ENCODE measurements at places on chromosomes 5 and 9.

- DNase-seq = no peak
These were observed 209.1 kb downstream of the NR2F1-AS1 start for GRCh38 chr5:93371893-93372292.

GRCh38 chr5:90134892-90135291 is 274.7 kb downstream of the CETN3 start:
- DNase-seq = no peak

DNA sequence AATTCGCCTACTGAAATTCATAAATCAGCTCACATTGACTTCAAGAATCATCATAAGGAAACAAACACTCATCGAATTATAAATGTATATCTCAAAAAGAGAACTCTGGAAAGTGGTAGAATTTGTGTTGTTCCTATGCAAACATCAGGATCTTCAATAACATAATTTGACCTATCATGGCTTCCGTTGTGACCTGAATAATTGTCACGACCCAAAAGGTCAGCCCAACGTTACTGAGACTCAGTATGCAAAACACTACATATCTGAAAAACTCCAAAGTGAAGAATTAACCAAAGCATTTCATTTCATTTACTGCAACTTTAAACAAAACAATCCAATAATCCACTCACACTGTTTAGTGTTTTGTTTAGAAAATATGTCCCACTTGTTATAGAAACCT is 1.2 kb downstream of the RAPGEF6 start:
- no peak for DNase-seq

DNA sequence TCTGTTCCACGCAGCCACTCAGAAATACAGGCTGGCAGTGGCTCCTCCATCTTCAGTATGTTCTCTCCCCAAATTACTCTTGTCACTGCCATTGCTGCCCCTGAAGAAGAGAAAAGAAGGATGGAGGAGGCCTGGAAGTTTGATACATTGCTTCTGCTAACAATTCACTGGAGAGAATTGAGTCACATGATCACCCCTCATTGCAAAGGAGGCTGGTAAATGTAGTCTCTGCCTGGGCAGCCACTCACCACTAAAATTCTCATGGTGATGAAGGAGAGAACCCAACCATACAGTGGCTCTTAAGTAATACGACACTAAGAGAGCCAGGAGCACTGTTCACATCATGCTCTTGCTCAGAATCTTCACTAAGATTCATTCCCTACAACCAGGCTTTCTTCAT is 112.0 kb downstream of the DOCK8 start:
- no peak for DNase-seq

DNA sequence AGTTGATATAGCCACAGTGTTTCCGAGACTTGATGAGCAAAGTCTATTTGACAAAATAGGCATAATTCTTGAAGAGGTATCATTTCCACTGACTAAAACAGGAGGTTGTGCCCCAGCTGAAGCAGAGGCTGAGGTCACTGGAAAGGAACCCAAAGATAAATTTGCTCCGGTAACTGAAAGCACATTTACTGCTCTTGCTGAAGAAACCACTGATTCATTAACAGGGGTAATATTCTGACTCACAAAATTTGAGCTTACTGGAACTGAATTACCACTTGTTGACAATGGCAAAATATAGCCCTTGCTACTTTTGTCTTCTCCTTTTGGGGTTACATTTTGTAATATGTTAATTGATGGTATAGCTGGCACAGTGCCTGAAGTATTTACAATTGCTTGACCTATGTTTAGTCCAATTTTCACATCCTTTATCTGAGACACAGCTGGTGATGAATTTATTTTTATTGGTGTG is 30.2 kb downstream of the MLANA start:
- no peak for DNase-seq

DNA sequence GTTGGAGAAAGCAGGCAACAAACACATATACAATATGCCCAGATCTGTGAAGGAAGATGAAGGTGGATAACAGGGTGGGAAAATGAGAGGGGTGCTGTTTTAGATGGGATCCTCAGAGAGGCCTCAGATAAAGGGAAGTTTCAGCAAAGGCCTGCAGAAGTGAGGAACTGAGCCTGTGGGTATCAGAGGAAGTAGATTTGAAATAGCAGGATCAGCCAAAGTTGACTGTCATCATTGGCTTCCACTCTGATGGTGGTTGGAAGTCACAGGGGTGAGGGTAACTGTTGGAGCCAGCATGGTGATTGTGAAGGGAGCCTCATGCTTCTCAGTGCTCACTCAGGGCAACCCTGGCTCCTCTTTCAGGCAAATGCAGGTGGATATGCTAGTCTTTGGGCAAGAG is 607.2 kb upstream of the CLINT1 start:
- no peak for DNase-seq

DNA sequence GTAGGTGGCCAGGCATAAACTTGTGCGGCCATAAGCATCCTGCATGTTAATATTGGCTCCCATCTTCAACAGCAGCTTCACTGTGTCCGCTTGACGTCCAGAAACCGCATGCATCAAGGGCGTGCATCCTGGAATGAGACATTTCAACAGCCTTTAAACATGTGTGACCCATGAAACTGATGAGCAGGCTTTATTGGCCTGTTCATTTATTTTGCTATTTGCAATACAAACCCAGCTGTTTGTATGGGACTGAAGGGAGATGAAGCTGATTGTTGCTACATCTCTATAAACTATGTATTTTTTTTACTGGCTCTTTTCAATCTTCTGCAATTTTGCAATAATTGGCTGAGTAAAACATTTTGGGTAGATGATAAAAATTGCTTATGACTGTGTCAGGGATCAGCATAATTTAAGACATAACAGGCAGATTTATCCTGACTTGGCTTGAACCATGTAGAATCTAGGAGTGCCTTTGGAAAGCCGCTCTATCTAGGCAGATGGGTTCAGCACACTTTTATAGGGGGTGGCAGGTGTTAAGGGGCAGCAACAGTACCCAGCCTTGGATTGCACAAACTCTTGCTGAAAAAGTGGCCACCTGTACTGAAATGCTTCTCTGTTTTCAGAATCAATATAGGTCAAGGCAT is 56.9 kb downstream of the ANKRD55 start:
- no peak for DNase-seq

DNA sequence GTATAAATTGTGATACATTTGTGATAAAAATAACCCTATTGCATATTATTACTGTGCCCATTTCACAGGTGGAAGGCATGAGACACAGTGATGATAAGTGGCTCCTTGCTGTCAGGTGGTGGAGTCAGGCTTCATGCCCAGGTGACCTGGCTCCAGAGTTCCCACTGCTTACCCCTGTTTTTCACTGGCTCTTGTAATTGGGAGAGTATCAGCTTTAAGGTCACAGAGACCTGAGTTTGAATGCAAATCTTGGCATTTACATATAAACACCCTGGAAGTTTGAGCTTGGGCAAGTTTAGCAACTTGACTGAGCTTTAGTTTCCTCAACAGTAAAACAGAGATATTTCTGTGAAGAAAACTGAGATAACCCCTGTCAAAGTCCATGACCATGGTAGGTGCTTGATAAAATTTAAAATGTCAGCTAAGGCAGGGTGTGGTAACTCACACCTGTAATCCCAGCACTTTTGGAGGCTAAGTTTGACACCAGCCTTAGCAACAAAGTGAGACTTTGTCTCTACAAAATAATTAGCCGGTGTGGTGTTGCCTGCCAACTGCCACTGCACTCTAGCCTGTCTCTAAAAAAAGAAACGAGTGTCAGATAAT is 29.2 kb downstream of the MAT2B start:
- no peak for DNase-seq

- DNase-seq = no peak
These were observed 233.5 kb downstream of the MAN2A1 start for GRCh38 chr5:109923205-109923604.

DNA sequence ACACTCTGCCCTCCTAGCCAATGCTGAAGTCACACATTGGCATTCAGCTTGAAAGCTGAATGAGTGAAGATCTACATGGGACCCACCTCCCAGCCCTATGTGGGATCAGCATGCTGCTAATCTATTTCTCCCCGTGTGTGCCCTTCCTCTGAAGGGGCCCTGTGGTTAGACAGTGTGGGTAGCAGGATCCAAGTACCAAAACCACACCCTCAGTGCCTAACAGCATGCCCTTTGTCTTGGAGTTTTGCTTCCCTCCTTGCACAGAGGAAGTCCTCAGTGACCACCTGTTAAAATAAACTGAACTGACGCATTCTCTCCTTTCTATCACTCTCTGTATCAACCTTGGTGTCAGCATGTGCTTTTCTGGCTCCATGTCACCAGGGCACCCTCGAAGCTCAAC is 25.0 kb downstream of the SH3TC2 start:
- DNase-seq = no peak

GRCh38 chr9:127316586-127317323 is 52.2 kb downstream of the GARNL3 start:
- DNase-seq = no peak

- DNase-seq = no peak
These were observed 35.6 kb upstream of the NSMF start for GRCh38 chr9:137494550-137495351.

GRCh38 chr9:2354216-2354615 is 267.4 kb upstream of the VLDLR start:
- no peak for DNase-seq

- DNase-seq = no peak
These were observed 990.5 kb downstream of the TLE1 start for GRCh38 chr9:80698725-80699410.

DNA sequence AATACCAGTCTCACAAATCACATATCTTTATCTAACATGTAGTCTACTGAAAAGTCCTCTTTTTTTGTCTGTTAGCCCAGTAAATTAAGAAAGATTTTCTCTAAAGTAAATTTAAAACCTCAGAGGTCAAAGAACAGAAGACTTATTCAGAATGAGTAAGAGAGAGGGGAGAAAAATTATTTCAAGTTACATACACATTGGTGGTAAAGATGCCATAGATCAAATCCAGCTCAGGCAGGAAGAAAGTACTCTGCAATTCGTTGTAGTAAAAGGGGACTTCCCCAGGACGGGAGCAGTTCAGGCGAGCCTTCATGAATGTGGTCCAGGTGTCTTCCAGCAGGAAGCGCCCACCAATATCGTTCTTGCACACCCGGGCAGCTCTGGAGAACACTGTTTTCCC is 344.1 kb downstream of the SEMA5A start:
- no peak for DNase-seq

DNA sequence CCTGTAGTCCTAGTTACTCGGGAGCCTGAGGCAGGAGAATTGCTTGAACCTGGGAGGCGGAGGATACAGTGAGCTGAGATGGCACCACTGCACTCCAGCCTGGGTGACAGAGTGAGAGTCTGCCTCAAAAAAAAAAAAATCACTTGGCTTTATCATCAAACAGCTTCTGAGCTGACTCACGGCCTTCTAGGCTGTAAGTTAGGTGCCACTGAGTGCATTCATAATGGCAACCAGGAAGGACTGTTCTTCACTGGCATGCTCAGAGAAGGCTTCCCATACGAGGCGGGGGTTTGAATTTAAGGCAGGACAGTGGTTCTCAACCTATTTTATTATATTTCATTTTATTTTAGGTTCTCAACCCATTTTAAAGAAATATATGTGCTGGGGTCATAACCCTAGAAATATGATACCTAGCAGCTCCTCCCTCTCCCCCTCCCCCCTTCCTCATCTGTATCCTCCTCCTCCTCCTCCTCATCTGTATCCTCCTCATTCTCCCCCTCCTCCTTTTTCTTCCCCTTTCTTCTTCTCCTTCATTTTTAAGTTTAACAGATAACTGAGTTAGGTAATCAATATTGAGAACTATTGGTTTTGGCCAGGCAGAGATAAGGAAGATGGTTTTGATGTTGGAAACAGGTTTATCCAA is 19.0 kb upstream of the LHFPL2 start:
- no peak for DNase-seq

GRCh38 chr9:134052491-134052890 is 15.3 kb downstream of the BRD3 start:
- DNase-seq = no peak

DNA sequence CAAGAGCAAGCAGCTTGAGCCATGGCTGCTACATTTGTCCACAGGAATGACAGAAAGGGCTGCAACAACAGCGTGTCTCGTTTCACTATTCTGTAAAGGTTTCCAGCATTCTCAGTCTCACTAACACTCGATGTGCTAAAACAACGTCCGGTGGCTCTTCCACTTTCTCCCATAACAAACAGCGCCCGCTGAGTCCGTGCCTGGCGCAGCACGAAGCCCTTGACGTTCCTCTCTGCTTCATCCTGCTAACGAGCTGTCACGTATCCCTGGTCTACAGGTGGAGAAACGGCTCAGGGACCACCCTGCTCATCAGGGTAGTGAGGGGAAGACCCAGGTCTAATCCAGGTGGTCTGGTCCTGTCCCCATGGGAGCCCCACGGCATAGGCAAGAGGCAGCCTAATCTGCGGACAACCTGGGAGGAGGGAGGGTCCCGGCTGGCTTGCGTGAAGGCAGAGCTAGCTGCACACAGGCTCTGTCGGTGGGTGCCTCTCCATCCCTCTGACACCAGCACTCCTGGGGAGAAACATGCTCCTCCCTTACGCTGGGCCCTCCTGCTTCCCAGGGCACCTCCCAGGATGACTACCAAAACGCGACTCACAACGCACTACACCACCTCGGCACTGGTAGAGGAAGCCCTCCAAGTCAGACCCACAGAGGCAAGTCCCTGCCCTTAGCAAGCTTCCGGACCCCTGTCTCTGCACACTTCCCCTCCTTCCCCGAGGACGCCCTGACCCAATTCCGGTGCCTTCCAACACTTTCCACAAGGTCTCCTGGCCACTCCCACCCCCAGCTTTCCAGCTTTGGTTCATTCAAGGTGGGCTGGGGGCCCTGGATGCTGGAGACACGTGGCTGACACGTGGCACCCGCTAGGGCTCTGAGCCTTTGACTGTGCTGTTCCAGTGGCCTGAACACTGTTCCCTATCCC is 43.3 kb downstream of the VAV2 start:
- DNase-seq = no peak

DNA sequence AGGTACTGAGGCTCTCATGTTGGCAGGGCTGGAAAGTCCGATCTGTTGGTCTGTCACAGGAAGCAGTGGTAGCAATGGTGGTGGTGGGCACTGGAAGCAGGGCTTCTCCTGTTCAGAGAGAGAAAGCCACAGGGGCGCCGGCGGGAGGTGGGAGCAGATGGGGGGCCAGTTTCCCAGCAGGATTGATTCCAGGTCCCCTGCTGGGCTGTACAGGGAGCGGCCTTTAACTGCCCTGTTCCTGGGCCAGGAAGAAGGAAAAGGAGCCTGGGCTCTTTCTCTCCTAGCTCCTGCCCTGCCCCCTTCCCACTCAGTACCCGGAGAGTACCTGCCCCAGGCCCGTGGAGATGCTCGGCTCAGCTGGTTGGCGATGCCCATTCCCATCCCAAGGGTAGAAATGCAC is 2.6 kb upstream of the DAB2IP start:
- DNase-seq = no peak

- peak; percentile 22 for DNase-seq
These were observed 34.9 kb downstream of the SH3GL2 start for GRCh38 chr9:17613758-17614157.

GRCh38 chr5:32115985-32116384 is 58.1 kb downstream of the GOLPH3 start:
- DNase-seq = no peak
